Nephron progenitor cell (in vitro differentiated cells): ENCODE measurements at places on chromosomes 4 and X.

- peak; percentile 80 for DNase-seq
Measured at GRCh38 chrX:85243761-85244449, at the start of the genes SATL1 and ZNF711. Gene SATL1 (minus strand): TSS chrX:85243779. CDS start chrX:85108968, 134,811 bp downstream. Gene ZNF711 (plus strand): TSS chrX:85243991. CDS start chrX:85247573, 3,582 bp downstream.

- no peak for DNase-seq
Measured at GRCh38 chr4:2691952-2692435, 64.1 kb downstream of the TNIP2 start.

- no peak for DNase-seq
Measured at GRCh38 chr4:77043507-77044136, 32.2 kb downstream of the CCNI start.

GRCh38 chrX:67780694-67781109 lies 236.9 kb downstream of the AR start:
- DNase-seq, result no peak

DNA sequence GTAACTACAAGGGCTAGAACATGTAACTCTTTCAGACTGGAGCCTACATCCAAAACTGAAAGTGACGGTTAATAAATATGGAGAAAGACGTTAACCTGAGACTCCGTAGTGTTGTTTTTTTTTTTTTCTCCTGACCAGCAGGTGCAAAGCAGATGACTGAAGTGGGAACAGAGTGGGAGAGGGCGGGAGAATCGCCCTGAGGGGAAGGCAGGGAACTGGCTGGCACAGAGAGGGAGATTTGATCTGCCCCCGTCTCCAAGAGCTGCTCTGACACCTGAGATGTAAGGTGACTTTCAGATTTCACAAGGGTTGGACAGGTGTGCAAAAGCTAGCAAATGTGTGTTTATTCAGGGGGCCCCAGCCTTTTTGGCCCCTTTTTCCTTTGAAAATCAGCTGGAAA lies 180.2 kb downstream of the PALLD start:
- no peak for DNase-seq

GRCh38 chrX:39361736-39362135 lies 560.5 kb downstream of the MID1IP1 start:
- DNase-seq, result no peak

GRCh38 chr4:17187003-17187402 lies 288.6 kb upstream of the LDB2 start:
- DNase-seq, result no peak

DNA sequence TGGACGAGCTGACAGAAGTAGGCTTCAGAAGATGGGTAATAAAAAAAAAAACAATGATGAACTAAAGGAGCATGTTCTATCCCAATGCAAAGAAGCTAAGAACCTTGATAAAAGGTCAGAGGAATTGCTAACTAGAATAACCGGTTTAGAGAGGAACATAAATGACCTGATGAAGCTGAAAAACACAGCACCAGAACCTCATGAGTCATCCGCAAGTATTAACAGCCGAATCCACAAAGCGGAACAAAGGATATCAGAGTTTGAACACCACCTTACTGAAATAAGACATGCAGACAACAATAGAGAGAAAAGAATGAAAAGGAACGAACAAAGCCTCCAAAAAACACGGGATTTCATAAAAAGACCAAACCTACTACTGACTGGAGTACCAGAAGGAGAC lies 10.5 kb downstream of the NELFA start:
- DNase-seq, result no peak
